ENCODE measurements at places on chromosomes 5 and 9. TPM values are rescaled to one million over a fixed set of nuclear protein-coding genes. Genes with fewer than 3 reads are reported as not detected.

- DNase-seq: no peak
These were observed 122.8 kb downstream of the SIL1 start for GRCh38 chr5:139075066-139076050.

- no peak for DNase-seq
These were observed 8.3 kb upstream of the CFAP95 start for GRCh38 chr9:69812068-69813000.

DNA sequence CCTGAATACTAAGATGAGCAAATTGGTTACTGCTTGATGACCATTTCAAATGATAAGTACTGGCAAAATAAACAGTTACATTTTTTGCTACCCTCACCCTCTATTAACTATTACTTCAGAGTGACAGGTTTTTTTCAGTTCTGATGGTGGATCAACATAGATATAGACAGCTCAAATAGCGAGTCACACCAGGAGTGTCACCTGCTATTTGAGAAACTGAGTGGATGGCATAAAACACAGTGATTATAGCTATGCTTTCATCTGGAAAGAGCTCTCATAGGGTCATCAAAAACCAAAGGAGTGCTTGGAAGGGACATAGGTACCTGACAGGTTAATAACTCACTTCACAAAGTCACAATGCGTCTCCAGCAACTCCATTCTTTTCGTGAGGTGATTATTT lies 244.5 kb upstream of the C9orf72 start:
- no peak for DNase-seq

- no peak for DNase-seq
These were observed 63.8 kb upstream of the CCNG1 start for GRCh38 chr5:163373436-163374084.

GRCh38 chr9:89661956-89662717 lies 57.3 kb downstream of the GADD45G start:
- peak; percentile 98 for DNase-seq

DNA sequence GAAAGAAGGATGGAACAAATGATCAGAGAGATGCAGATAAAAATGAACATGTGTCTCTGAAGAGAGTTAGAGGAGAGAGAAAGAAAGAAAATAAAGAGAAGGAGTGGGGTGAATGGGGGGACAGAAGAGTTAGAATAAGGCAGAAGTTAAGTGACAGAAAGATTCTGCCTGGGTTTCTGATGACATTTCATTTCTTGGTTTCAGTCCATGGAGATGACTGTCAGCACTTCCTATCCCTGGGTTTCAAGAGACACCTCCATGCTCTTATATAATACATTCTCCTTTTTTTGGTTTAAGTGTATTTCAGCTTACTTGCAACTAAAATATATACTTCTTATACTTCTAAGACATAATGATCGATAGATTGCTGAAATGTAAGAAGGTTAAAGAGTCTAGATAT lies 213.0 kb upstream of the IL12B start:
- no peak for DNase-seq

DNA sequence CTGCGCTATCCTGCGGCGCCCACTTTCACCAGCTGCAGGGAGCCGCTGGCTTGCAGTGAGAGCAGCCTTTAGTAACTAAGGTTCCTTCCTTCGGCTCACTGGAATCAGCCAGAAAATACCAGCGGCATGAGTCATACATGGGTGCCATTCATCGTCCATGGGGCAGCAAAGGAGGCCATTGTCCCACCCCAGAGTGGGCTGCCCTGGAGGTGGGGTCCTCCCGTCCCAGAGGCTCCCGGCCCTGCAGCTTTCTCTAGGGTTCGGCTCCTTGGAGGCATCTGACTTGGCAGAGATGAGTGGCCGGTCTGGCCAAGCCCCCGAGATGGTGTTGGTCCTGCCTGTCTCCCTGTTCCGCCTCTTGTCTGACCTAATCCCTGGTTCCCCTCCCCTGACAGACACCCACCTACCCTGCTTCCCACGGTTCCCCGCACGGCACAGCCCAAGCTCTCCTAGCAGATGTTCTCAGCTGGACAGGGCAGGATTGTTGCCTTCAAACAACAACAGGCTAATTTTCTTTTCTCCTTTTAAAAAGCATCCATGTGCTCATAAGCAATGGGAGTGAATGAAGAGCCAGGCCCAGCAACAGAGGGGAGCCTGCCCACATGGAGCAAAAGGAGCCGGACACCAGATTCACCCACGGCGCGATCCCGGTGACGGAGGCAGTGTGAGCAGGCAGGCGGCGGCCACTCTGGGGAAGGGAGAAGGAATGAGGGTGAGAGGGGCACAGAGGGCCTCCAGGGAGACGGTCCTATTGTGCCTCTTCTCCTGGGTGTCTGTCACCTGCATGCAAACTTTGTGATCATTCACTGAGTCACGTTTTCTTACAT lies 97.0 kb upstream of the COL5A1 start:
- no peak for DNase-seq

DNA sequence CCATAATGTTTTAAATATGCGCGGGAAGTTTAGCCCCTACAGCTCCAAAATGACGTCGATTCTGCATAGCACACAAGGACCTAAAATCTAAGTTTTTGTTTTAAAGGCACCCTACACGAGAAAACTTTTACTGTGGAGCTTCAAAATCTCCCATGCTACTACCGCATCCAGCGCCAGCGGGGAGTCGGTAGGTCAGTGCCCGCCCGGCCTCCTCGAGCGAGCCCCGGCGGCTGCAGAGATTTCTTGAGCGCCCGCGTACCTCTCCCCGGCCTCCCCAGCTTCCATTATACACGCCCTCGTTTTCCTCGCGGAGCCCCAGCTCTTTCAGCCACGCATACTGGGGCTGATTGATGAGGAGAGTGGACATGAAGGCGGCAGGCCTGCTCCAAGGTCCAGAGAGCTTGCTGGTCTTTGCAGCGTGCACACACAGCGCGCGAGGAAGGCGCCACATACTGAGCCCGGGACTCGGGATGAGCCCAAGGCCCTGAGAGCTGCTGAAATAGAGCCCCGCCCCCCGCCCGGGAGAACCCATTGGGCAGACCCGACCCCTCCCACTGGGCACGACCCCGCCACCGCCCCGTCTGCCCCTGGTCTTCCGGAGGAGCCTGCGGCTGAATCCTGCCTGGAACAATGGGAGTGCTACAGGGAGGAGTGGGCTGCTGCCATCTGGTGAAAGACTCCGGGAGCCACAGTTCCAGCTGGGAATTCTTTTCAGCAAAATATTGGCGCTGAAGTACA lies at the start of gene ALDH7A1:
TSS of gene ALDH7A1 (minus strand) at position 472 of the 738 bp plus-strand sequence. CDS start at position 451, 21 bp downstream.
- DNase-seq: peak; percentile 96

DNA sequence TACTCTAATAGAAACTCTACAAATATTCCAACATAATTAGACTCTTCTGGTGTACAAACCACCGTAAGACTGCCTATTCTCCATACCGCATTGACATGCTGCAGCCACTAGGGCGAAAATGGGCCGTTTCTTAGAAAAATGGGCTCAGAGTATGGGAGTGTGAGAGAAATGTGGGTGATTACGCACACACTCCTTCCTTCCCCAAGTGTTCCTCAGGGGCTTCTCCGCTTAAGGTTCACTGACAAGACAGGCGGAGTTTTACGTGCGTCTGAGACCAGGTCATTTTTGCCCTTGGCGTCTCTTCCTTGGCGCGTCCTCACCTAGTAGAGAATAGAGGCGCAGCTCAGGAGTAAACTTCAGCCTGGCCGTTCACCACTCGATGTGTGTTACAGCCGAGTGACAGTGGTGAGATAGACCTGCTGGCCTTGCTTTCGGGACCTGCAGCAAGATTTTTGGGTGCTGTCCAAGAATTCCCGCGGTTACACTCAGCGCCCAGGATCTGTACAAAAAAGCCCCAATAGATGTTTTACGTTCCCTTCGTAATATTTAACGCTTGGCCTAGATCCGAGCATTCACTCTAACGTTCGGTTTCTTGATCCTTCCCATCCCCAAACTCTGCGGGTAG lies 1.8 kb upstream of the NTRK2 start:
- no peak for DNase-seq

GRCh38 chr5:133341296-133341695 lies 271.0 kb downstream of the FSTL4 start:
- DNase-seq: no peak

DNA sequence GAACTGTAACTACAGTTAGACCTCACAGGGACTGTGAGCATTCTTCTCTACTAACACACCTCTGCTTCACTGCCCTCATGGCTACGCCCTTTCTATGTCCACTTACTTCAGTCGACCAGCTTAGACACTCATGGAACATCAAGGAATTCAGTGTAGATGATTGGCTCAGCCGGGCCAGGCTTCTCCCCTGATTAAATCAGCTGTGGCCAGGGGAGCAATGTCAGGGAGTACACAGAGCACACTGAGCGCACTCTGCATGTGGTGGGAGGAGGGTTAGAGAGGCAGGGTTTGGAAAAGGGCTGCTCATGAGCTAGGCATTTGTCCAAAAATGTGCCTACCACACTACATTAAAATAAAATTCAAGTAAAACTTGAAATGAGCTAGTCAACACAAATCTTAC lies 400.5 kb downstream of the ARRDC3 start:
- DNase-seq: no peak

DNA sequence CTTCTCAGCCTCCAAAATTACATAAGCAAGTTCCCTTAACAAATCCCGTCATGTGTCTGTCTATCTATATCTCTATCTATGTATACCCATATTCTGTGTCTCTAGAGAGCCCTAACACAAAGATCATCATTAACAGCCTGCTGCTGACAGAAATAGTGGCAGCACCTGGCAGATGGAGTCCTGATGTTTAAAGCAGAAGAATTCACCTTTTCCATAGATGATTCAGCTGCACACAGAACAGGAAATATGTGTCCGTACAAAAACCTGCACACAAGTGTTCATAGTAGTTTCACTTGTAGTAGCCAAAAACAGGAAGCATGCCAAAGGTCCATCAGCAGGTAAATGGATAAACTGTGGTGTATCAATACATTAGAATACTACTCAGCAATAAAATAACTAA lies 45.0 kb upstream of the ACO1 start:
- no peak for DNase-seq

Gene INSL6
- not detected for total RNA-seq

Gene MCTP1
- total RNA-seq: 43.6 TPM

Gene OLFML2A
- 39.0 TPM for total RNA-seq

Gene LCN15
- not detected for total RNA-seq

Gene SOHLH1
- total RNA-seq: not detected

Gene GRM6
- total RNA-seq: not detected

Gene VCAN
- 67.7 TPM for total RNA-seq

Gene FEM1C
- total RNA-seq: 71.0 TPM

Gene SARDH
- 0.50 TPM for total RNA-seq

Gene PCDHGA12
- total RNA-seq: 11.2 TPM

Gene CARTPT
- 7.1 TPM for total RNA-seq

Gene CDH10
- not detected for total RNA-seq

Measured in esophagus muscularis mucosa (tissue), 4 donors.